ENCODE measurements at places on chromosomes 12 and 14.

- no peak for DNase-seq
Observed at GRCh38 chr12:122116707-122117535, 38.4 kb downstream of the MLXIP start.

DNA sequence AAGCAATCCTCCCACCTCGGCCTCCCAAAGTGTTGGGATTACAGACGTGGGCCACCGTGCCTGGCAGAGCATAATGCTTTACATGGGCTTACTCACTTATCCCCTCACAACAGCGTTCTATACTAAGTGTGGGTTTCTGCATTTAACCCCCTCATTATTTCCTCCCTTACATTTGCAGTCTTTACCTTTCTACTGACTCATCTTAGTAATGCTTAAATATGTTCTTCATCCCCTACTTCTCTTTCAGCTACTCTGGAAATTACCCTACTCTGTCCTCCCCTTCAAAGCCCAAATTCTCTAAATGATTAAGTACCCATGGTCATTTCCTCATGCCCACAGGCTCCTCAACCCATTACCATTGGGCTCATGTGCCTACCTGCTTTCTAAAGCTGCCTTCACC lies 40.7 kb downstream of the NKX2-1 start:
- DNase-seq = no peak

DNA sequence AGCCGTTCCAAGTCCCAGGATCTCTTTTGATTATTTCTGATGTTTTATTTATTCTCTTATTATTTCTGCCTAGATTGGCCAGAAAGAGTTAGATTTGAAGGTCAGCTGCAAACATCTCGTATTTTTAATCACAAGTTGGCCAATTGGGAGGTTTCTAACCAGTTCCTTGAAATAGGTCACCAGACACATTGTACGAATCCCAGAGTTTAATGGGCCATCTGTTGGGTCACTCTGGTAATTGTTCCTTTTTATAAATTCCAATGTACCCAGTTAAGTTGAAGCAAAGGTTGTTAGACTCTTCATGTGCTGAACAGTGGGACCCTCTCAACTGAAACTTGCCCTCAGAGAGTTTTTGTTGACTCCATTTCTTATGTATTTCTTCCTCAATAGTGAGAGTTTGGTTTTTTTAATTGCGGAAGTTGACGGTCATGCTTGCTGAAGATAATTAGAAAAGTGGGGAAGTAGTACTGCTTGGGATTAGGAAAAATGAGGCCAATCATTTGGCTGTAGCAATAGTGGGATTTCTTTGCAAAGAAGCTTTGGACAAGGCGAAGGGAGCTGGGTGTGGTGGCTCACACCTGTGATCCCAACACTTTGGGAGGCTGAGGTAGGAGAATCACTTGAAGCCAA lies 382.7 kb upstream of the RGS6 start:
- DNase-seq = no peak

DNA sequence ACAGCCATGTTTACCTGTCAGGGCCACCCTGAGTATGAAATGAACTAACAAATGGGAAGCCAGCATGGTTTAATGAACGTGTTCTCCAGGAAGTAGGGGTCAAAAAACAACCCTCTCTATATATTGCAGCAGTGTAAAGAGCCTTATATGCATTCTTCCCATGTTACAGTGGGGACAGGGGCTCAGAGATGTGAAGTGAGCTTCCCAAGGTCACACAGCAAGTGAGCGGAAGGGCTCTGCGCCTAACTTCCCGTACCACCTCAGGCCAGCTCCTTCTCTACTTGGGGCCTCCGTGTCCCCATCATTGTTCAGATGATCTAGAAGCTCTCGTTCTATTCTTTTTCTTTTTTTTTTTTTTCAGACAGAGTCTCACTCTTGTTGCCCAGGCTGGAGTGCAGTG lies 105.1 kb upstream of the MAP1LC3B2 start:
- DNase-seq = no peak

DNA sequence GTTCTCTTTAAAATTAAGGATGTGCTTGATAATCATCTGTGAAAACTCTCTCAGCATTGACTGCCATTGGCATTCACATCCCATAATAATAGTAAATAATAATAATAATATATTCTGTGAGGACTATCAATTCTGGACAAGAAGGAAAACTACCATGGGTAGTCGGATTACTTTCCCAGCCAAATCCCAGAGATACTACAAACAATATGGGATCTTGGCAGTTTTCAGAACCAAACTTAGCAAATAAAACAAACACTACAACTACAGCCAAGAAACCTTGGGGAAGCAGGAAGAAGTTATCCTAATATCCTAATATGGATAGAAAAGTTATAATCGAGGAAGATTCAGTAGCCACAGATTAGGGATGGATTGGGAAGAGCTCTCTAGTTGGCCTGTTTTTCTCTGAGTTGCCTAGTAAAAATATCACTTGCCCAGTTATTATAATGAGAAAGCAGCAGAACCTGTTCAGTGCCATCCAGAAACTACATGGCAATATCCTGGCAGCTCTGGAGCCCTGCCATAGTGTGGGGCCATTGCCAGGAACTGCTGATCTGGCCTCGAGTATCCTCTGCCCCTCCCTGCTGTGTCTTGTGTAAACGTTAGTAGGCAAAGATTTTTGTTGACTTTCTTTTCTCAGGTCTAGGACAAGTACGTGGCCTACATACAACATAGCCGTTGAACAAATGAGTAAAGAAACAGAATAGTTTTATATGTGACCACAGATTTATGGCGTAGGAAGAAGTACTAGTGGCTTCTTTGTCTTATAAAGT lies 193.5 kb downstream of the SLC2A13 start:
- no peak for DNase-seq

- DNase-seq = no peak
Observed at GRCh38 chr12:6407236-6407954, 23.4 kb downstream of the LTBR start.

DNA sequence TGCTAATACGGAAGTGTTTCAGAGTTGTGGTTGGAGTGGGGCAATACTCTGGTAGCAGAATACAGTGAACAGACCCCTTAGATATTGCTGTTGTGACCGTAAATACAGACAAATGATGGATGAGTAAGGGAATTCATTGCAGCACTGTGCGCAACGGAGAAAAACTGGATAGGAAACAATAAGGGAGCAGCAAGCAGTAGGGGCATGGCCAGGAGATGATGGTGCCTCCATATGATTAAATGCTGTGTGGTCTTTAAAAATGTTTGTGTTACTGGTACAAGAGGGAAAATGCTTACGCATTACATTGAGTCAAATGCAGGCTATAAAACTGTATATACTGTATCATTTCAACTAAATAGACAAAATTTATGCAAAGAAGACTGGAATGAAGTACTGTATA lies 61.6 kb downstream of the EML1 start:
- no peak for DNase-seq

DNA sequence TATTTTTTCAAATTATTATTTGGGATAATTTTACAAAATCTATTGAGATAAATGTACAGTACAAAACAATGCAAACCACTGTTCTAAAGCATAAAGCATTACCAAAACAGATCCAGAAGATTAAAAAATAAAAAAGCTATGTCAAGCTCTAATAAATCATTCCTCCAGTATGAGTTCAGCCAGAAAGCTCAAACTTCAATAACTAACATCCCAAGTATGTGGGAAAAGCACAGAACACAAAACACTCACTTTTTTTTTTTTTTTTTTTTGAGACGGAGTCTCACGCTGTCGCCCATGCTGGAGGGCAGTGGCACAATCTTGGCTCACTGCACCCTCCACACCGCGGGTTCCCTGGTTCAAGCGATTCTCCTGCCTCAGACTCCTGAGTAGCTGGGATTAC lies 11.3 kb downstream of the SAV1 start:
- DNase-seq = peak; percentile 47

DNA sequence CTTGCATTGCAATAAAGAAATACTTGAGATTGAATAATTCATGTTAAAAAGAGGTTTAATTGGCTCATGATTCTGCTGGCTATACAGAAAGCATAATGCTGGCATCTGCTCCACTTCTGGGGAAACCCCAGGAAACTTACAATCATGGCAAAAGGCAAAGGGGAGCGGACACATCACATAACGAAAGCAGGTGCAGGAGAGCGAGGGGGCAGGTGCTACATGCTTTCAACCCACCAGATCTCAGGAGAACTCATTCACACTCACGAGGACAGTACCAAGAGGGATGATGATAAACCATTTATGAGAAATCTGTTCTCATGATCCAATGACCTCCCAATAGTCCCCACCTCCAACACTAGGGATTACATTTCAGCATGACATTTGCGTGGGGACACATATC lies 172.6 kb downstream of the RASSF9 start:
- no peak for DNase-seq

GRCh38 chr14:55908106-55908505 lies 210.1 kb upstream of the PELI2 start:
- no peak for DNase-seq

DNA sequence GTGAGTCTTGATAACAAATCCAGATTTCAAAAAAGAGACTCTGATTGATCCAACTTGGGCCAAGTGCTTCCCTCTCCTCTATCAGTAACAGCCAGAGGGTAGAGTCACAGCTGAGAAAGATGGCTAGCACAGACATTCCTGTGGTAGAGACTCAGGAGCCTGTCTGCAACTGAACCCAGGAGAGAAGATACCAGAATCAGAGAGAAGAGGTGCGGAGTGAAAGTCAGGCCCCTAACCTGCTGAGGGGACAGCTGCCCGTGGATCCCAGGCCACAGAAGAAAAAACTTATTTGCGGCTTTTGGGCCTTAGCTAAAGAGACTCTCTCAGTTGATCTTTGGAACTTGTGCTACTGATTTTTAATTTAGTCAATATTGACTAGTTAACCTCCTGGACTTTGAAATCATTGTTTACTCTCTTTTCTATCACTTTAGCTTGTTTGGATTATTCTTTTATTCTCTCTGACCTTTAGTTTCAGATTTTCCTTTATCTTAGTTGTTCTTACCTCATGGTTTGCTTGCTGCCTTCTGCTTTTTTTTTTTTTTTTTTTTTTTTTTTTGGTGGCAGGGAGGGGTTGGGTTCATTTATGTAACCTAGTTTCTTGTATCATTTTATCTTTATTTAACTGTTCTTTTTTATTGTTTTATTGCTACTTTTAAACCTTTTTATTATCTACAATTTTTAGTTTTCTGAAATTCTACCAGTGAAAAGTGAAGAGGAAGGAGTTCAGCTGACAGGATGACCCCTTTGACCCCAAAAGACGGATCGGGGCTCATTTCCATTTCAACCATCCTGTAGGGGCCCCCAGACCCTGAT lies 154.9 kb upstream of the KRR1 start:
- no peak for DNase-seq

DNA sequence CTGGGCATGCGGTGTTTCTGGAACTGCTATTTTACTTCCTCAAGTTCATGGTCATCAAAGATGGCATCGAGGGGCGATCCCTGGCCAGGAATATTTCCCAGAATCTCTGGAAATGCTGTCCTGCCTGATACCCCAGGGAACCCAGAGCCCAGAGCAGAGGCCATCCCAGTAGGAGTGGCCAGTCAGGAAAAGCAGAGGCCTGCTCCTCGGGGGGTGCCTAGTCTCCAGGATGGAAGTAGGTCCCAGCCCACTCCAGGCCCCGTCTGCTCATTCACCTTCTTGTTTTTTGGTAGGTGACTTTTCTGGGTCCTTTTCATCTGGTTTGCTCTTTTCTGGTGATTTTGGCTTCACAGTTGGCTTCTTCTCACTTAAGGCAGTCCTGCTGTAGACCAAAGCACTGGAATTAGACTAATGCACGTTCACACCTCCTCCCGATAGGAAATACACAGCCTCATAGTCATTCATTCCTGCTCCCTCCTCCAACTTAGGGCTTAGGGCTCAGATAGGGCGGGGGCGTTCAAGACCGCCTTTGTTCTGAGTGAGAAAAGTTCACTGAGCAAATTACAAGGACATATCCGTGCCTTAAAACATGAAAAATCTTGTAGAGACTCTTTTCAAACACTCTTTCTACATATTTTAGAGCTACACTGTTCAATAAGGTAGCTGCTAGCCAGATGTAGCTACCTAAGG lies 51.1 kb downstream of the TRAFD1 start:
- no peak for DNase-seq

DNA sequence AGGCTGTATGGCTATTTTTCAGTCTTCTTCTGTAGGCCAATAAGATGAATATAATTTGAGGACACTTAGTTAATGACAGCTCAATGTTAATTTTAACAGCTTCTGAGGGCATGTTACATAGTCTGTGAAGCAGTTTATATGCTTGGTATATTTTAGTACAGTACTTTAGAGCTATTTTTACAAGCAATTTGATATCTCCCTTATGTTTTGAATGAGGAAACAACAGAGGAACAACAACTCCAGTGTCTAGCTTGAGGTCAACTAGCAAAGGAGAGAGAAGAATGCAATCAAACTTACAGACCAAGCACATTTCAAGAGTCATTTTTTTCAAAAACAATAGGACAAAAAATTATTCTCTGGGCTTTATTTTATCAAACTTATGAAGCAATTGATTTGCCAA lies 469.1 kb upstream of the DCN start:
- no peak for DNase-seq

DNA sequence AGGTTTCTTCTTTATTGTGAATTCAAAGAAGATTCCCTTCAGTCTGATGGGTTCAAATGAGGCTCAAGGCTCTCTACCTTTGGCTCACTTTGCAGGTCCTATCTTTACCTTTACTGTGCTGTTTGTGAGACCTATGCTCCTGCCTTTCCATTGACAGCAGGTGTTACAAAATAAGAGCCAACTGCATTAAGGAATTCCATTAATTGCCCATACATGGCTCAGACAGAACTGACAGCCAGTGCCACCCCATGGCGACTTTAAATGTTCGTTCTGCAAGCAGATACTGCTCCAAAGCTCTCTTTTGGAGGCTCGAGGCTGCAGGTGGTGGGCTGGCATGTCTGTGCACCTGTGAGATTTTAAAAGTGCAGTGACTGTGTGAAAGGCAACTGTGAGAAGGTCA lies 44.7 kb downstream of the RBM19 start:
- DNase-seq = no peak

GRCh38 chr14:95953111-95953724 lies 76.6 kb downstream of the TUNAR start:
- peak; percentile 13 for DNase-seq

DNA sequence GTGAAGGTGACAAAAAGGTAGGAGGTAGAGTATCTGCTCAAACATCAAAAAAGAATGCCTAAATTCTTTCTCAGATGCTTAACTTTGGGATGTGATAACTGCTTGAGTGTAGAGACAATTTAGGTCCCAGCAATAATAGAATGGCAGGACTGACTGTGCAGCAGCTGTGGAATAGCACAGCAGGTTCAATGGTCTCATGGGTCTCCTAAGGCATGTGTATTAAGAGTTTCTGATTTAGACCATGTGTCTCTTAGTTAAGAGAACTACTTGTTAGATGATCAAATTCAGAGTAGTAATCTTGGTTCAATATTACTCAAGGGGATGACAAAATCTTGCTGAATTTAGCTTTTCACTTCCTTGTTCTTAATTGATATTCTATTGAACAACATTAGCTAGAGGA lies 72.0 kb downstream of the ALX1 start:
- DNase-seq = no peak

Measured in fibroblast of skin of scalp (primary cell).